ENCODE measurements at places on chromosomes 4 and X. TPM values are rescaled to one million over a fixed set of nuclear protein-coding genes. Genes with fewer than 3 reads are reported as not detected.

The ARAP2 gene
- total RNA-seq, result 0.20 TPM

- DNase-seq, result no peak
Observed at GRCh38 chrX:46959101-46959500, 46.9 kb downstream of the JADE3 start.

The ALB gene
- total RNA-seq, result not detected

- no peak for DNase-seq
Observed at GRCh38 chr4:159379836-159380235, 277.0 kb downstream of the RAPGEF2 start.

The UNC5C gene
- total RNA-seq, result 0.48 TPM

DNA sequence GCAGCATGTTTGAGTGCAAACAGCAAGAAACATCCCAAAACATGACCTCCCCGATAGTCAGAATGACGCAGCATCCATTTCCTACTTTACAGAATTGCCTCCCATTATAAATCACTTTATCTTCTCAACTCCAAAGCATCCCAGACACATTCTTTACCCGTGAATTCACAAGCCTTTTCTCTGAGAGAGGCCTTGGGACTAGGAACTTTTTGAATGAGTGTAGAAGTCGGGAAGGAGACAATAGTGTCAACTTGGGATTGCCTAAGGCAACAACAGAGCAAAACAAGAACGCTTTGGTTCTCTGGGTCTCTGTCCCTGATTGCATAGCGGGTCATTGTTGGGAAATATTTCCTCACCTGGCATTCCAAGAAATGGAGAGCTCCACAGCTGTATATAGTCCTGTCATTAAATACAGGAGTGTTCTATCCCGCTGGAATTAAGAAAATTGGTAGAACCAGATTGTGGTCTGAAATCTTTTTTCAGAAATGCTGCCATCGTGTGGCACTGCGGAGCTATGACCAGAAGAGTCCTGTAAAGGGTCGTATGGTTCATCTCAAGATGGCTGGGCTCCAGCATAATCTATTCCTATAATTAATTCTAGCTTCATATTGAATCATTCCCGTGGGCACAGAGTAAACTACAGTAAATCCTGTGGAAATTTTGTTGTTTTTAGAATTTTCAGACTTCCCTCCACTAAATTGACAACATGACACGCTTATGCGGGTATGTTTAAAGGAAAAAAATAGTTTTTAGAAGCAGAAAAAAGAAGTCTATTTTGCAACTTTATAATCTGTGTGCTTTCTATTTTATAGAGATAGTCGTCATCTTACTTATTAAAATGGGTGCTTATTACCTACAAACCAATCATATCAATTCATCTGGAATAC lies 2.0 kb upstream of the SPP1 start:
- peak; percentile 65 for DNase-seq

DNA sequence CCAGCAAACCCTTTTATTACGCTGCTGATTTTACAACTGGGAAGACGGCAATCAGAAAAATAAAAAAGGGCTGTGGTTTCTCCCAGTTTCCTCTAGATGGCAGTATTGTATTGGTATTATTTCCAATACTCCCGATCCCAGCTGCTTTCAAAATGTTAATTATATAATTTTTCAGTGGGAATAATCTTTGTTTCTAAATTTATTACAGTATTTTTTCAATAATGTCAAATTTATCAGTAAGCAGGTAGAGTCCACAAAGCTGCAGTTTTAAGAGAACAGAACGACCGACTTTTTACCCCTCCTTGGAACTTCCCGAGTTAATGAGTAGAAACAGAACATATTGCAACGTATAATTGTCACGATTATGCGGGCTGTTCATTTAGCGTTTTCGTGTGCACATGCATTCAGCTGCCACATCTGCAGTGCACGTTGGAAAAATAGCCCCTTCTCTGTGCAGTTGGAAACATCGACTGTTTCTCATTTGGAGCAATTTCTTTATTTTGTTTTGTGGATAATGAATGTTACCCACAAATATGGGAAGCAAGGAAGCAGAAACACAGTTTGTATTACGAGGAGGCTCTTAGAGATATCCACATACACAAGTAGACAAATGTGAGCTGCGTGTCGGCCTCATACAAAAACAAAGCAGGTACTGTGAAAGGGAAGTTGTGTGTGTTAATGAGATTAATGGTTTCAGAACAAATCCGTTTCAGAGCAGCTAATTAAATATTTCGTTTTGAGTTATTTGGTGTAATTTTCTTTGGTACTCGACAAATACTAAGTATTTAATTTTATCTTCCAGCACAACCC lies 188.0 kb downstream of the STIM2 start:
- peak; percentile 13 for DNase-seq

DNA sequence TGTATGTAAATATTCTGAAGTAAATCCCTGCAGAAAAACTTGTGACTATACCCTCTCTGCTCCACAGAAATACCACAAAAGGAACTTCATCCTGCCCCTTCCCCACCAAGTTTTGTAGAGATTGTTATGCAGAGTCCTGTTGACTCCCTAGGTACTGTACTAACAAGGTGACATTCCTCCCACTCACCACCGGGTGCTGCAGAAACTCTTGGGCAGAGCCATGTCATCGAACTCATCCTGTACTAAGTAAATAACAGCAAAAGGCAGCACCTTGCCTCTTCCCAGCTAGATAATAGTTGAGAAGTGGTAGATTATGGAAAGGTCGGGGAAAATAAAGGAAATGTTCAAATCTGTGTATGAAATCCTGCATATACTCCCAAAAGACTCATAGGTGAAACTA lies 233.3 kb downstream of the STPG2 start:
- no peak for DNase-seq

- DNase-seq, result peak; percentile 23
Observed at GRCh38 chr4:155667568-155668511, 1.2 kb downstream of the GUCY1A1 start.

DNA sequence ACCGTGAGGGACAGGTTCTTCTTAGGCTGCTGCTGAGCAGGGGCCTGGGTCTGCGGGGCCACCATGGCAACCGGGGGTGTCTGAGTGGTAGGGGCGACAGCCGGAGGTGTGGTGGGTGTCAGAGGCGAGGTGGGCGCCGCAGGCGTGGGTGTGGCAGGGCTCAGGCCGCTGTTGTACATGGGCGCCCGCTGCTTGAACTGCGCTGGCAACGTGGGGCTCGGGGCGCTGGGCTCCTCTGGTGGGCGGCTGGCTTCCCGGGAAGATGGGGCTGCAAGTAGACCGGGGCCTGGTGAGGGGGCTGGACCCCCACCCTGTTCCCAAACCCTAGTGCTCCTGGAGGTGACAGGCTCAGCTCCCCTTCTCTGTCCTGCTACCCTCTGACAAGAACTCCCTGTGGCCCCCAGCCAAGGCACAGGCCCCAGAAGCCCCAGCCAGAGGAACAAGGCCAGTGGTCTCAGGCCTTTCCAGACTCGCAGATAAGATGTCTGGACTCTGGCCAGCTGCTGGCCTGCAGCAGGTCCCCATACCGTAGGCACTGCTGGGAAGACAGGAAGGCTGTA lies 24.8 kb downstream of the NELFA start:
- no peak for DNase-seq

DNA sequence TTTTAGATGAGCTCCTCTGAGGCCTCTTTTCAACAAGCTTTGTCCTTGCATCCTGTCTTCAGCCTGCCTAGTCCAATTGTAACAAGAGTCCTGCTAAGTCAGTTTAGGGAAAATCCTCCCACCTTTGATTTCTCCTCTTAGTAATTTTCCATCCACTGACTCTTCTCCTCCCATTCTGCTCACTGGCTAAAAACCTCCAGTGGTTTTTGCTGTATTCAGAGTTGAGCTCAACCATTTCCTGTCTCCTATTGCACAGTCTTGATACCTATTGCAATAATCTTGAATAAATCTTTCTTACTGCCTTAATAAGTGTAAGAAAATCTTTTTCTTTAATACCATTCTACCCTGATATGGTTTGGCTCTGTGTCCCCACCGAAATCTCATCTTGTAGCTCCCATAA lies 117.8 kb upstream of the ENPP6 start:
- no peak for DNase-seq

- no peak for DNase-seq
Observed at GRCh38 chrX:97700547-97700946, 816.8 kb downstream of the RPA4 start.

DNA sequence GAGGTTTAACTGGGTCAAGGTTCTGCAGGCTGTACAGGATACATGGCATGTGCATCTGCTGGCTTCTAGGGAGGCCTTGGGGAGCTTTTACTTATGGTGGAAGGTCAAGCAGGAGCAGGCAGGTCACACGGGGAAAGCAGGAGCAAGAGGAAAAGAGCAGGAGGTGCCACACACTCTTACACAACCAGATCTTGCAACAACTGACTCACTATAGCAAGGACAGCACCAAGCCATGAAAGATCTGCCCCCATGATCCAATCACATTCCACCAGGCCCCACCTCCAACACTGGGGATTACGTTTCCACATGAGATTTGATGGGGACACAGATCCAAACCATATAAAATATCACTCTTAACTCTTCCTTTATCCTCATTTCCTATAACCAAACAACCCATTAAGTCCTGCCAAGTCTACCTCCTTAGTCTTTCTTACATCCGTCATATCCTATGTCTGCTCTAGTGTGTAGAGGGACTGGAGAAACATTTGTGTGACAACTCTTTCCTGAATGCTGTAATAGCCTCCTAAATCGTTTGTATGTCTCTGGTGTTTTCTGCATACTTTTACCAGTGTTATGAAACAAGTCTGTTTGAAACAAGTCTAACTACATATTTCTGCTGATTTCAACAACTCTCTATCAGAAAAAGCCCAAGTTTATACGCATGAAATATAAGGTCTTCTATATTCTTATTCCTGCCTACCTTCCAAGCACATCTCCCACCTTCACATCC lies 8.3 kb upstream of the RAP2C start:
- no peak for DNase-seq

DNA sequence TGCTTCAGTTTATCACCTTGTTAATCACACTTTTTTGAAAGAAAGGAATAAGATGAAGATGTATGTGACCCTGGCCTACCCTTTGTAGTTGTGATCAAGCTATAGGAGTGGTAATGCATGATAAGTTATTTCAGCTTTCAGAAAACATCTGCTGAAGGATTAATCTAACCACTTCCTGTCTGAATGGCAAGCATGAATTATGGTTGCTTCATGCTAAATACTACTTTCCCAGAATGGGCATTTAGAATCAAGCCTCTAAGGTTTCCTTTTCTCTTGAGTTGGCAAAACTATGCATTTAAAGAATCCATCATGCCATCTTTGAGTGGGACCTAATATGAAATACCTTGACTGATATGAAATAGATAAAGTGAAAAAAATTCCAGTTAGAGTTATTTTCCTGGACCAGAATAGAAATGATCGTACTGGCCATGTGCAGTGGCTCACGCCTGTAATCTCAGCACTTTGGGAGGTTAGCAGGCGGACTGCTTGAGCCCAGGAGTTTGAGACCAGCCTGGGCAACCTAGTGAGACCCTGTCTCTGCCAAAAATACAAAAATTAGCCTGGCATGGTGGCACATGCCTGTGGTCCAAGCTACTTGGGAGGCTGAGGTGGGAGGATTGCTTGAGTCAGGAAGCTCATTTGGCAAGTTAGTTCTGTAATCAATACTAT lies 59.1 kb downstream of the ANXA3 start:
- peak; percentile 45 for DNase-seq

DNA sequence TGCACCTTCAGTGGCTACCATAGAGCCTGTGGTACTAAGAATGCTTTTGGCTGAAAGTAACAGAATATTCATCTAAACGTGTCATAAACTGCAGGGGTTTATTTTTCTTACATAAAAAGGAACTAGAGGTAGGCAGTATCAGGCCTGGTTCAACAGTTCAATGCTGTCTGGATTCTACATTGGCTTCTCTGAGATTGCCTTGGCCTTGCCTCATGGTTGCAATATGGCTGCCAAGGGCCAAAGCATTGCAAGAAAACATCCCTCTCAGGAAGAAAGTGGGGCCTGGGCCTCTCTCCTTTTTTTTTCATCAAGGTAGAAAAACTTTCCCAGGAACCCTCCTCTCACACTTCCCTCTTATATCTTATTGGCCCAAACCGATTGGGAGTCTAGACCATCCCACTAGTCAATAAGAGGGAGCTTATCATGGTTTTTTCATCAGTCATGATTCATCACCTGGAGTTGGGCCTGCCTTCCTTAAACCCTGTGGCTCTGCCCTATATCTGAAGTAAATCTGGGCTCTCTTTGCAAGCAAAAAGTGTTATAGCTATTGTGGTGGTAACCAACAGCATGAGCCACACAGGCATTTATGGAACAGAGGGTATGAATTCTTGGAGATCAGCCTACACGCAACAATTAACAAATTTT lies 1.8 kb upstream of the DOCK11 start:
- peak; percentile 13 for DNase-seq

The CFAP99 gene
- 0.96 TPM for total RNA-seq

The TCEAL7 gene
- not detected for total RNA-seq

GRCh38 chr4:107500551-107500950 lies 219.5 kb downstream of the PAPSS1 start:
- no peak for DNase-seq
